Right renal pelvis (tissue), 4 donors: ENCODE measurements at places on chromosomes 4 and X. TPM values are rescaled to one million over a fixed set of nuclear protein-coding genes. Genes with fewer than 3 reads are reported as not detected.

GRCh38 chr4:17515445-17516407 lies 761 bp downstream of the CLRN2 start:
- DNase-seq = no peak

DNA sequence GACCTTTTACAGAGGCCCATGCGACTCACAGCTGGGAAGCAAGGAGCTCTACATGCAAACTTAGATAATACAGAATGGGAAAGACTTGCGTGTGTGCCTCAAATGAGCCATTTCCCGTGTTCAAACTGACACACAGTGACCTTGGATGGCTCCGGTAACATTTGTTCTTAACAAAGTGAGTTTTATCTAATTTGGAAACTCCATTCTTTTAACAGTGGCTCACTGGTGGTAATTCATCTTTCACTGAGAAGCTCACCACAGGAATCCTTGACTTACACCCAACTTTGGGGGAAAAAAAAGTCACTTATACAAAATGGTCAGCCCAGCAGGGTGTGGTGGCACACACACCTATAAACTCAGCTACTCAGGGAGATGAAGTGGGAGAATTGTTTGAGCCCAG lies 190.6 kb downstream of the LDB2 start:
- DNase-seq = no peak

CACNA1F gene
- 0.16 TPM for polyA plus RNA-seq

CXorf49 gene
- 0.10 TPM for polyA plus RNA-seq

DNA sequence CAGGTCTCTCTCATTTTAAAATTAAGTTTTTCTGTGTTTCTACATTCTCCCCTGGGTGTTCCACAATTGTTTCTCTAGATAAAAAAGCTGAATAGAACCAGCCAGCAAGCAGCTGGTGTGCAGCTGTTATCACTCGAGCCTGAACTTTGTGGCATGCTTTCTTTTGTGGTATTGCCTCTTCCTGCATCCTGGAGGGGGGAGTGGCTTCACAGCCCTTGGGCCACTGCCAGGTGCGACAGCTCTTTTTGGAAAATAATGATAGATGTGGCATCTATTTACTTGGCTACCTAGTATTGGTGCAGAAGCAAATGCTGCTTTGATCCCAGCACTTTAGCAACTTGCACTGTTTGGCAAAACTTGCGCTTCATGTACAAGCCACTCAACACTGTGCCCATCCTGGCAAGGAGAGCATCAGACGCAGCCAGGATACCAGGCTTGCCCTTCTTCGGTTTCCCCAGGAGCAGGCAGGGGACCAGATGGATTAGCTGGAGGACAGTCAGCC lies 69.4 kb downstream of the HMGB2 start:
- no peak for DNase-seq

GRCh38 chr4:145083891-145084605 lies 13.9 kb downstream of the ANAPC10 start:
- no peak for DNase-seq

MSX1 gene
- polyA plus RNA-seq = 1.1 TPM

DNA sequence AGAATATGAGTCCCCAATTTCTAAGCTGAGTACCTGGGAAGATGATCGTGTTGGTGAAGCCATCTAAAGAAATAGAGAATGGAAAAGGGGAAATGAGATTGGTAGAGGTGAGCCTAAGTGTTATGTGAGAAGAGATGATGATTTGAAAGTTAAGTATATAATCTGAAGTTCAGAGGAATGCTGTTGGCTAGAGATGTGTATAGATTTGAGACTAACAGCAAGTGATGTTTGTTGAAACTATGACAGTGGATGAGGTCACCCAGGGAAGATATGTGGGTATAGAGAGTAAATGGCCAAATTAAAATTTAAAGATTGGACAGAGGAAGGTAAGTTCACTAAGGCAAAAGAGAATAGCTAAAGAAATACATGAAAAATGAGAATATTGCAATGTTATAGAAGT lies 324.2 kb downstream of the MAPK10 start:
- no peak for DNase-seq

GRCh38 chr4:168659741-168660465 lies 163.1 kb downstream of the PALLD start:
- DNase-seq = no peak

DNA sequence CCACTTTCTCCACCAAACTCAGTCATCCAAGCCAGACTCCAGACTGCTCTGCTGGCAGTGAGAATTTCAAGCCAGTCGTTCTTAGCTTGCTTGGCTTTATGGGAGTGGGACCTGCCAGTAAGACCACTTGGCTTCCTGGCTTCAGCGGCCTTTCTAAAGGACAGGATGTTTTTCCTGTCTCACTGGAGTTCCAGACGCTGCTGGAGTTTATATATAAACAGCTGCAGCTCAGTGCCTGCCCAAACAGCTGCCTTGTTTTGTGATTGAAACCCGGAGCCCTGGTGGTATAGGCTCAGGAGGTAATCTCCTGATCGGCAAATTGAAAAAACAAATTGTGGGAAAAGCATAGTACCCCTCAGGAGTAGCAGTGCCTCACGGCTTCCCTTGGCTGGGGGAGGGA lies 1165.8 kb upstream of the ADGRL3 start:
- no peak for DNase-seq

GUCY2F gene
- polyA plus RNA-seq = 0.04 TPM

PALLD gene
- 228 TPM for polyA plus RNA-seq
